ENCODE measurements at places on chromosomes 12 and 14.

DNA sequence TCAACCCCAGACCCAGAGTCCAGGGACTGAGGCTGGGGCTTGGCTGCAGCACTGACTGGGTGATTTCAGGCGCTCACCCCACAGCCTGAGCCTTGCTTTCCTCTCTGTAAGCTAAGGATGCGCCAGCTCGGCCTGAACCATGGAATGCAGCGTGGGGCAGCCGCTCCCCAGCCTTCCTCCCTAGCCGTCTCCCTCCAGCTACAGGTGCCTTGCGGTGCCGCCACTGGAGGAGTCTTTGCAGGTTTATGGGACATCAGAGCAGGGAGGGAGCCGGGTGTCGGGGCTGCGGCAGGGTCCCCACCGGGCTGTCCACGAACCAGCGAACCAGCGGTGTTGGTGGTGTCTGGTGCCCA is 19.4 kb downstream of the PPP2R5C start:
- DNase-seq, result no peak

- DNase-seq, result no peak
Observed at GRCh38 chr12:1435044-1435443, 159.3 kb downstream of the FBXL14 start.

DNA sequence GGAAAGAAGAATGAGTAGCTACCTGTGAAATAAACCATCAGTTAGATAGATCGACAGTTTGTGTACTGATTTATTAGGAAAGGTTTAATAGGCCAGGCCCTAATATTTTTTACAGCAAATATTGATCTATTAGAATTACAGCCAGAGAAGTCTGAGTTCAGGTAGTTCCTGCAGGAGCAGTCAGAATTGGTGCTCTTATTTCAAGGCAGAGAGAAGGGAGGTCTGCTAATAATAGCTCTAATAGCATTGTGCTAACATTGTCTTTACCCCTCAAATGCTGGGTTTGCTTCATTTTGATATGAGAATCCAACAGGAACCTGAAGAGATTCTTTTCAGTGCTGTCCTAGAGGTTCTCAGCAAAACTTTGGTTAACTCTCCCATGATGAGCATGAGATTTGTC is 343.8 kb upstream of the NAV3 start:
- no peak for DNase-seq

DNA sequence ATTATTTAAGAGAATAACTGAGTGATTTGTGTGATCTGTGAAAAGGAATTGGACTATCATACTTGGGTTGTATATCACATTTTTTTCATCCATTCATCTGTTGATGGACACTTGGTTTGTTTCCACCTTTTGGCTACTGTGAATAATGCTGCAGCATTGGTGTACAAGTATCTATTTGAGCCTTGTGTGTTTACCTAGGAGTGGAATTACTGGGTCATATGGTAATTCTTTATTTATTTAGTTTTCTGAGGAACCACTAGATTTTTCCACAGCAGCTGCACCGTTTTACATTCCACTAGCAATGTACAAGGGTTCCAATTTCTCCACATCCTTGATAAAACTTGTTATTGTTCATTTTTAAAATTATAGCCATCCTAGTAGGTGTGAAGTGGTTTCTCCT is 56.1 kb downstream of the APAF1 start:
- DNase-seq, result no peak
